ENCODE measurements at places on chromosomes 11 and 22.

GRCh38 chr11:355581-356458 lies 13.5 kb upstream of the B4GALNT4 start:
- DNase-seq = peak; percentile 85

GRCh38 chr11:10844356-10844755 lies 13.5 kb downstream of the ZBED5 start:
- DNase-seq = no peak

DNA sequence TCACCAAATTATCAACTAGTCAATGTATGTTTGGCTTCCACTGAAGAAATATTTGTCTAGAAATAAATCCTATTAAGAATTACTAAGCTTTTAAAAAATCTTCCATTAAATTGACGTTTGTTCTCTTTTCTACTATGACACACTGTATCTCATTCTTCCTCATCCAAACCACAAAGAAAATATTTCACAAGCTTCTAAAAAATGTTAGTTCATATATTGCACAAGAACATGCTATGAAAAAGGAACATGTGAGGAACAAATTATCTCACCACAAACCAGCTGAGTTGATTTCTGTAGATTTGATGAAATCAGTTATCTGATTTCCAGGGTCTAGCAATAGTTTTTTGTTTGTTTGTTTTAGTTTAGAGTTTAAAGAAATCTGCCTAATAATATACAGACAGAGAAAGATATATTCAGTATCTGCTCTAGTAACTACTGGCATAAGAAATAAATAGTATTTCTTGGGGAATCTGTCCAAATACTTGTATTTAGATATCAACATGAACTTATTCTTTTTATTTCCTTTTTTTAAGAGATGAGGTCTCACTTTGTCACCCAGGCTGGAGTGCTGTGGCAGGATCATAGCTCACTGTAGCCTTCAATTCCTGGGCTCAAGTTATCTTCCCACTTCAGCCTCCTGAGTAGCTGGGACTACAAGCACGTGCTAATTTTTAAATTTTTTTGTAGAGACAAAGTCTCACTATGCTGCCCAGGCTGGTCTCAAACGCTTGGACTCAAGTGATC lies 161.7 kb downstream of the ATG16L2 start:
- no peak for DNase-seq

DNA sequence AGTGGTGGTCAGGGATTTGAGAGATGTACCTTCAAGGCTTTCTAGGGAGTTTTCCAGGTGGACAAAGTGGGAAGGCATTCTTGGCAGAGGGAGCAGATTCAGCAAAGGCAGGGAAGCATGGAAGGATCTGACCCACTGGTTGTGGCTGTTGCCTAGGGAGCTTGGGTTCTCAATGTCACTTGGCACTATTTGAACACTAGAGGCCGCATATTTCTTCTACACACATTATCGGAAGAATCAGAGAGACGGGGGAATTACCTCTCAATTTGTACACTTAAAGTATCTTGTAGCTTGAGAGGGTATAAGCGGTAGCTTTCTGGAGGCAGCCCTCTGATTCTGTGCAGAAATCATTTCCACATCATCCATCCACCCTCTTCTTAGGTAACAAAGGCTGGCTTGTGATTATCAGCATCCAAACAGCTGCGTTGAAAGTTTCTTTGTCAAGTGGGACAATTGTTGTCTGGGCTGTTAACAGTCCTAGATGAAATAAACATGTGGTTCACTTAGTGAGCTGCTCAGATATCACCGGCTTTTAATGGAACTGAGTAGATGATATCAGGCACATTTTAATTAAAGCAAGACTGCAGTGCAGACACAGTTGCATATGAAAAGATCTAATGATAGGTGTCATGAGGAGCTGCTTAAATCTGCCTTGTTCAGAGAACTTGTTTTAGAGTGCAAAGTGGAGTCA lies 2.6 kb downstream of the NELL1 start:
- DNase-seq = no peak

DNA sequence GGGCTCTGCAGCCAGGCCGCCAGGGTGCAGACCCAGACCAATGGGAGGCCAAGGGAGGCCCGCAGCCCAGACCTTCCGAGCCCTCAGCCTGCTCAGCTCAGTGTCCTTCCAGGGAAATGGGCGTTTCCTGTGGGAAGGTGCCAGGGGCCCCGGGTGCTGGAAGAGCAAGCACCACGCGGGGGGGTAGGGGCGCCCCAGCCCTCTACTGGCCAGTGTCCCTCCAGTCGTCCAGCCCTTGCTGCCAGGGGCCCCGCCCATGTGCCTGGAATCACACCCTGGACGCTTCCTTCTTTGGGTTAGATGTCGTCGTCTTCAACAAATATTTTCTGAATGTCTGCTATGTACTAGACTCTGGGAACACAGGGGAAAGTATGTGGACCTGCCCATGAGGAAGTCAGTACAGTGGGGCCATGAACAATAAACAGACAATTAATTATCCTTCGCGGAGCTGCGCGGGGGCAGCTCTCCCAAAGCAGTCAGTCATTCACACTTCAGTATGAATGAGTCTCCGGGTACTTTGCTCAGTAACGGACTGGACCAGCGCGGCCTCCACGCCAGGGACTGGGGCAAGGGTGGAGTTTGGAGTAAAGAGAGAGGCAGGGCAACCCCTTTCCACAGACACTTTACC lies 60.2 kb downstream of the CDKN1C start:
- DNase-seq = no peak

DNA sequence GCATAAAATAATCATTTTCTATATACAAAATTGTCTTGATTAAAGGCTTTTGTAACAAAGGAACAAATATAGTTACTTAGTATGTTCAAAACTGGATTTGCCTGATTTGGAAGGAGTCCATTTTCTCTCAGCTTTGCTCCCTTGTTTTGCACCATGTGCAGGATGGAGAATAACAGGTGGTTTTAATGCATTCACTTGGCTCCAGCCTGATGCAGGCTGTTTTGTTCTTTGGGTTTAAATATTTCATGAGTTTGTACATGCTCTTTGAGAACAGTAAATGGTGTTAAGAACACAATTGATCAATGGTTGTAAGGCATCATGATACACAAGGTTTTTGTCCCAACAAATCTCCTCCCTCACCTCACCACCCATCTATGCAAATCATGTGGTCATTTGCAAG lies 886.9 kb upstream of the CCDC90B start:
- no peak for DNase-seq

- peak; percentile 55 for DNase-seq
Measured at GRCh38 chr11:116276051-116277044, 496.4 kb downstream of the BUD13 start.

- no peak for DNase-seq
Measured at GRCh38 chr22:19525116-19525660, 978 bp upstream of the CLDN5 start.

- DNase-seq = no peak
Measured at GRCh38 chr11:3992964-3993363, 101.6 kb upstream of the RRM1 start.

DNA sequence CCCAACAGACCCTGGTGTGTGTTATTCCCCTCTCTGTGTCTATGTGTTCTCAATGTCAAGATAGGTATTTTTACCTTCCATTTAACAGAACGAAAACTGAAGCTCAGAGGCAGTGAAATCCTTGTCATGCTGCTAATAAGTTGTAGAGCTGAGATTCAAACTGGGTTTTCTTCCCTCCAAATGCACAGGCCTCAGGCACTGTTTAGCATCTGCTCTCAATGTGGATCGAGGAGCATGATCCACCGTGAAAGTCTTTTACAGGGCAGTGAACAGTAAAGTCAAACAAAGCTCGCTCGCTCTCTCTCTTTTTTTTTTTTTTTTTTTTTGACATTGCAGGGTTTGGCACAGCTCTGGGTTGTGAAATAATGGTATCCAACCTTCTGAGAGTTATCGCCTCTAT lies 401.0 kb upstream of the SYN3 start:
- DNase-seq = no peak

DNA sequence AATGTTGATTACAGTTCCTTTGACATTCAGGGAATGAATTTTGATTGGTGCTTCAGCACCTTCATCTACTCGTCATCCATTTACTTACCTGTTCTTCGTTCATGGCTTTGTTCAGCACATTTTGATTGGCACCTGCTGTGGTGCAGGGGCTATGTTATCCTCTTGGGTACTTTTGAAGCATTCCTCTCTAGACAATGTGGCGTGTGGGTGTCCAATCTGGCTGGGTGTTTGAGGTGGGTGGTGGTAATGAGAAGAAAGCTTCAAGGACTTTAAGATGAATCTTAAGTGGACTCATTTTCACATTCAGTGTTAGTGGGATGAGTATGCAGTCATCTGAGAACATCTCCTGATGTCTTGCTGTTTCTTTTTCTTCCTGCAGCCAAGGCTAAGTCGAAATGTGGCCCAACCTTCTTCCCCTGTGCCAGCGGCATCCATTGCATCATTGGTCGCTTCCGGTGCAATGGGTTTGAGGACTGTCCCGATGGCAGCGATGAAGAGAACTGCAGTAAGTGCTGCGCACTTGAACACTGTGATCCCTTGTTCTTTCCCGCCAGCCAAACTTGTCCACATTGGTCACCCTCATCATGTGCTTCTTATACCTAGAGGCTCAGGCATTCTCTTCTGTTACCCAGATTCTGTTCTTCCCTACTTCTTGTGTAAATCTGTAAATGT lies 137.5 kb downstream of the LDLRAD3 start:
- no peak for DNase-seq

GRCh38 chr22:44709881-44710392 lies 7.9 kb downstream of the PRR5 start:
- DNase-seq = no peak

DNA sequence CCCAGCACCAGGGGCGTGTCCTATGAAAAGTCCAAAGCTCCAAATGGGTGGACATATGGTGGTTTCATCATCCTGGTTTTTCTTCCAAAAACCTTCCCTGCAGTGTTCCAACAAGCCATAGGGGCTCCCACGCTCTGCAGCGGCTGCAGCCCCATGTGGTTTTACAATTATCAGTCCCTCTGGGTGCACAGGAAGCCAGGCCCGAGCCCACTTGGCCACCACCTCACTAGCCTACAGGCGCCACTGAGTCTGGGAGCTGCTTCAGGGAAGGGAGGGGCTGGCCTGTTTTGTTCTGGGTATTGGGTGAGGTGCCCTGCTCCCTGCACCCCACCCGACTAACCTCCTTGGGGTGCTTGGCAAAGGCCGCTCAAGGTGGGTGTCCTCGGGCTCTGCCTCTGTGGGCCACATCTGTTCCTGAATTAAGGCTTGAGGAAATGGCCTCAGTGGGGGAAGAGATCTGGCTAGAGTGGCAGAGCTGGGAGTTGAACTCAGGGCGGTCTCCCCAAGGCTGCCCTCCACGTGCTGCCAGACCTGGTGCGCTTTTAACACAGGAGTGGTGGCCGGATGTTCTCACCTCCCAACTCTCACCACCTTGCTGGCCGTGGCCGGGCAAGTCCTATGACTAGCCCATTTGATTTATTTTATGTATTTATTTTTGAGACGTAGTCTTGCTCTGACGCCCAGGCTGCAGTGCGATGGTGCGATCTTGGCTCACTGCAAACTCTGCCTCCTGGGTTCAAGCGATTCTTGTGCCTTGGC lies 5.3 kb upstream of the CDC42BPG start:
- no peak for DNase-seq

GRCh38 chr22:39434243-39434653 lies 22.6 kb upstream of the MGAT3 start:
- no peak for DNase-seq

DNA sequence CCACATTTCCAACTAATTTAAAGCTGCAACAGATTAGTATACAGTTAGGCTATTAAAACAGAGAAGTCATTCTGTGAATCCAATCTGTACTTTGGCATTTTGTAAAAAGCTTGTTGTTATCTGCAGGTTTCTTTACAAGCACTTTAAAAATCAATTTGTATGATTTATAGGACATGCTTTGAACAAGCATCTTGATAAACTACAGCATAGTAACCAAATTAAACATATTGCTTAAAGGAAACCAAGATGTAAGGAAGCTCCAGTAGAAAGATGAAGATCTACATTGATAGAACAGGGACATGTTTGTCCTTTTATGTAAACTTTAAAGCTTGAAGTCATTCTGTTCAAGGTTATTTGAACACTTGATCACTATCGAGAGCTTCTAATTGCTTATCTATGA lies 498.3 kb upstream of the CCDC90B start:
- DNase-seq = no peak

- DNase-seq = no peak
Measured at GRCh38 chr11:118699506-118700220, 20.2 kb upstream of the TREH start.

GRCh38 chr11:106794058-106794457 lies 224.2 kb downstream of the GUCY1A2 start:
- DNase-seq = no peak

- DNase-seq = peak; percentile 47
Measured at GRCh38 chr11:14969901-14970323, 2.2 kb downstream of the CALCA start.

GRCh38 chr11:102118937-102119336 lies 8.7 kb downstream of the YAP1 start:
- no peak for DNase-seq

GRCh38 chr22:27747396-27748221 lies 53.9 kb downstream of the MN1 start:
- DNase-seq = no peak

DNA sequence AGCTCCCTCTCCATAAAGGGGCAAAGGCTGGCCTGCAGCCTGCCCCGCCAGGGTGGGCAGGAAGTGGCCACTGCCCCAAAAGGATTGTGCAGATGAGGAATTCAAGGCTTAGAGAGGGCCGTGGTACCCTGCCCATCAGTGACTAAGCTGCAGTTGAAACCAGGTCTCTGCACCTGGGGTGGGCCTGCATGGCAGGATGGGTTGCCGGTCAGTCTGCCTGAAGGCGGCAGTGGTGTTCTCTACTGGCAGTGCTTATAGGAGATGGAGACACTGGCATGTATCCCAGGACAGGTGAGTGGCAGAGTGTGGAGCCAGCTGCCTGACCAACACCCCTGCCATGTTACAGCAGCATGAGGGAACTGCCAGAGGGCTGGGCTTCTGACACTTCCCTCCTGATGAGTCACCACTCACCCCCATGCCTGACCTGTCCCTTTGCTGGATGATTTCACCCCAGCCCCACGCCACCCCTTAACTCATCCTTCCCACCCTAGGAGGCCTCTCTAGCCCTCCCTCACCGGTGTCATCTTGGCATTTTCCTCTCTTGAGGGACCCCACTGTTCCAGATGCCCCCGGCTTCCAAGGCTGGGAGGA lies 70.2 kb upstream of the LMO1 start:
- no peak for DNase-seq

DNA sequence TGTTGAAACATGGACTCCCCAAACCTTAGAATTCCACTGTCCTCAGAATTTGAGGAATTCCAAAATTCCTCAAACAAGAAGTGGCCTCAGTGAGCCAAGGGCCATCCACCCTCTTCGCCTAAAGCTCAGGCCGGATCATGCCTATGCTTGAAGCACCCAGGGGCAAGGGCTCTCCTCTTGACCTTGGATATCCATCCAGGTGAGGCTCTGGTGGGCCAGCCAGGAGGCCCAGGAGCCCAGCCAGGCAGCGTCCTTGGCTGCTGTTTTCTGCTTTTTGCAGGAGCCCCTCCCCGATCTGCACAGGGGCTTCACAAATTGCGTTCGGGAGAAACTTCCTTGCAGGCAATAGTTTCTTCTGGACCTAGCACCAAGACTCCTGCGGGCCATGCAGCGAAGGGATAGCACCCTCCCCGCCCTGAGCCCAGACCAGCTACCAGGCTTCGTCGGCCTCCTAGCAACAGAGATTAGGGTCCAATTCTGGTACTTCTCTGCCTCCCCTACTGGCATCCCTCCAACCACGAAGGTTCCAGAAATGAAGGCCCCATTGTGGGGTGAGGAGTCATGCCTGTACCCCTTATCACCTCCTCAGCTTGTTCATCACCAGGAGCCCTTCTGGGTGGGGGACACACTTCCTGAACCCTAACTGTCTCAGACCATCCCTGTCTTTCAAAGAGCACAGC lies 2.0 kb downstream of the PHLDA2 start:
- no peak for DNase-seq

Measured in stimulated activated CD4-positive, alpha-beta T cell treated with anti-CD3 and anti-CD28 coated beads, TNF-alpha, amount 100 ng/mL, for 48 hours (primary cell).